ENCODE measurements at places on chromosomes 13 and 19.

- peak overlapping the region; percentile 88 for H3K27ac ChIP-seq
- peaks cover 13% of the 10 kb centered on the region for H3K4me1 ChIP-seq
- H3K36me3 ChIP-seq, result no peaks in the 10 kb centered on the region
- H3K4me3 ChIP-seq, result peak overlapping the region; percentile 57
- H3K27me3 ChIP-seq, result no peaks in the 10 kb centered on the region
Observed at GRCh38 chr19:20423381-20424197, 142.0 kb downstream of the ZNF737 start.

GRCh38 chr19:10111405-10111811, at the start of gene P2RY11:
TSS of gene P2RY11 (plus strand) at chr19:10111693. CDS start at chr19:10111722, 29 bp downstream.
- DNase-seq, result no peak
- H3K27me3 ChIP-seq, result no peaks in the 10 kb centered on the region
- no peak within 1 kb of the TSS for H3K27ac ChIP-seq
- H3K4me3 ChIP-seq, result no peak within 1 kb of the TSS
- peaks cover 25% of the 10 kb centered on the region for H3K4me1 ChIP-seq

DNA sequence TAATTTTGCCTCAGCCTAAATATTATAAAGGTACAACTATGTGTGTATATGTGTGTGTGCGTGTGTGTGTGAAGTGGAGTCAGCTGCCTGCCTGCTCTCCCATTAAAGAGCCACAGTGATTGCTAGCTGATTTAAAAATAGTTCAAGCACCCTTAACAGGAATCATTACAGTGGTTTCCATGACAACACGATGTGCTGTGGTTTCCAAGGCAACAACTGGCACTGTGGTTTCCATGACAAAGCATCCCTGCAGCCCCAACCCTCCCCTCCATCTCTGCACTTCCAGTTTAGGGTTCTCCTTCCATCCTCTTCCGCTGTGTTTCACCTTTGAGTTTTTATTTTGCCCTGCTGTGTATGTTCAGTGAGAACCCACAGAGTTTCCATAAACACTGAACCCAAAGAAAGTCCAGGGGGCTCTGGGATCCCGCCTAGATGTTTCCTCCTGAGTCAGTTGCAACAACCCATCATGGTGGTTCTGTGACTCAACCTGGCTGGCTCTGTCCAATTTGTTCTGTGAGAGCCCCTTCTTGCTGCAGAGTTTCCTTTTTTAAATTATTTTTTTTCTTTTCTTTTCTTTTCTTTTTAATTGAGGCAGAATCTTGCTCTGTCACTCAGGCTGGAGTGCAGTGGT, 7.1 kb upstream of the PNMA8A start:
- no peak overlapping the region for H3K4me3 ChIP-seq
- H3K36me3 ChIP-seq, result no peaks in the 10 kb centered on the region
- H3K27me3 ChIP-seq, result no peaks in the 10 kb centered on the region

- H3K27ac ChIP-seq, result no peak overlapping the region
- H3K27me3 ChIP-seq, result no peaks in the 10 kb centered on the region
- peaks cover 11% of the 10 kb centered on the region for H3K36me3 ChIP-seq
- H3K4me3 ChIP-seq, result no peak overlapping the region
Observed at GRCh38 chr13:91360246-91360751, 12.8 kb downstream of the MIR17HG start.

- DNase-seq, result no peak
- no peaks in the 10 kb centered on the region for H3K27me3 ChIP-seq
- no peaks in the 10 kb centered on the region for H3K36me3 ChIP-seq
- H3K27ac ChIP-seq, result no peak overlapping the region
- no peaks in the 10 kb centered on the region for H3K4me1 ChIP-seq
Observed at GRCh38 chr13:19910336-19911072, 47.1 kb upstream of the ZMYM5 start.

GRCh38 chr13:22944378-22944777, 236.4 kb upstream of the SGCG start:
- H3K36me3 ChIP-seq, result no peaks in the 10 kb centered on the region
- no peak overlapping the region for H3K27ac ChIP-seq
- DNase-seq, result no peak
- no peaks in the 10 kb centered on the region for H3K4me1 ChIP-seq
- no peaks in the 10 kb centered on the region for H3K27me3 ChIP-seq
